Stimulated activated memory B cell treated with anti-CD40 and anti-IgM and Interleukin-4, amounts not matched to agents 10 μg/mL and 1 μg/mL and 100 μg/mL, for 72 hours (primary cell): ENCODE measurements at places on chromosomes 11 and 22.
A peak's percentile ranks its signal among the peaks of the same experiment; 100 is the strongest.

GRCh38 chr11:119377112-119377901 is 4.2 kb downstream of the USP2 start:
- no peak for ATAC-seq

DNA sequence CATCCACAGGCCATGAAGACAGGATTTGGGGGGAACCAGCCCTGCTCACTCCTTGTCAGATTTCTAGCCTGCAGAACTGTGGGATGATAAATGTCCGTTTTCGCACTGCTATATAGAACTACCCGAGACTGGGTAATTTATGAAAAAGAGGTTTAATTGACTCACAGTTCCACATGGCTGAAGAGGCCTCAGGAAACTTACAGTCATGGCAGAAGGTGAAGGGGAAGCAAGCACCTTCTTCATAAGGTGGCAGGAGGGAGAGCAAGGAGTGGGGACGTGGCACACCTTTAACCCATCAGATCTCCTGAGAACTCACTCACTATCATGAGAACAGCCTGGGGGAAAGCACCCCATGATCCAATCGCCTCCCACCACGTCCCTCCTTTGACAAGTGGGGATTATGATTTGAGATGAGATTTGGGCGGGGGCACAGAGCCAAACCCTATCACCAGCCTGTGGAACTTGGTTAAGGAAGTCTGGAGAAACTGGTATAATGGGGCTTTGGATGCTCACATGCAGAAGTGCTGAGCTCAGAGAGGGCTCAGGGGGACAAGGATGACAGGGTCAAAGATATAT is 50.7 kb downstream of the MYEOV start:
- no peak for ATAC-seq

- ATAC-seq = no peak
Measured at GRCh38 chr22:37870273-37870672, 21.1 kb downstream of the EIF3L start.

GRCh38 chr22:40366068-40366467 is 4.3 kb upstream of the SGSM3 start:
- no peak for ATAC-seq

DNA sequence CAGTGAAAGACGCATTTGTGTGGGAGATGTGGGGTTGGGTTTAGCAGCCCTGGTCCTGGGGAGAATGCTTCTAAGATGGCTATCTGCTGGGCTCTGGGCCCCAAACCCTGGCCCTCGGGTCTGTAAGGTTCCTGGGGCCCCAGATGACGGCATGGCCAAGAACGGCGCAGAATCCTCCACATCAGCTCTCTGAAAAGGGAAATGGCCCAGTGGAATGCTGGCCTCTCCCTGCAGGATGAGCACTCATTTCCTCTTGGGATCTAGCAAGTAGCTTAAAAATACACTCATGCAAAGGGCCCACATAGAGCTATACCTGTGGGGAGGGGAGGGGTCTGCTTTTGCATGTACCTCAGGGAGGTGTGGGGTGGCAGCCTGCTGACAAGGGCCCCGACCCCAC is 37.5 kb upstream of the LINC01488 start:
- ATAC-seq = no peak

DNA sequence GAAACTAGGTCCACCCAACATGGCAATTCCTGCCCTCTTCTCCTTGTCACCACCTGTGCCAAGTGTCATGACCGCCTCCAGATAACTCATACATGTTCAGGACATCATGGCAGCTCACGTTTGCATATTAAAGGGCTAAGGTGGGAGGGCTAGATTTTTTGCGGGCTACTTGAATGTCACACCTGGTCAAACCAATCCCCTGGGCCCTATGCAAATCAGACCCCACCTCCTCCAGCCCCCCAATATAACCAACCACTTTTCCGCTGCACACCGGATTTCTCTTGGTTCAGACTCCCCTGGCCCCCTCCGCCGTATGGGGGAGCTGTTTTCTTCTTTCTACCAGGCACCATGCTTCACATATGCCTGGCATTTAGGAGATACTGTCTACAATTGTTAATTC is 12.6 kb downstream of the UPB1 start:
- peak; percentile 42 for ATAC-seq

GRCh38 chr11:121636800-121637176 is 184.0 kb upstream of the SORL1-AS1 start:
- no peak for ATAC-seq

GRCh38 chr11:120832481-120833238 is 191.2 kb upstream of the TBCEL start:
- ATAC-seq = peak; percentile 9

DNA sequence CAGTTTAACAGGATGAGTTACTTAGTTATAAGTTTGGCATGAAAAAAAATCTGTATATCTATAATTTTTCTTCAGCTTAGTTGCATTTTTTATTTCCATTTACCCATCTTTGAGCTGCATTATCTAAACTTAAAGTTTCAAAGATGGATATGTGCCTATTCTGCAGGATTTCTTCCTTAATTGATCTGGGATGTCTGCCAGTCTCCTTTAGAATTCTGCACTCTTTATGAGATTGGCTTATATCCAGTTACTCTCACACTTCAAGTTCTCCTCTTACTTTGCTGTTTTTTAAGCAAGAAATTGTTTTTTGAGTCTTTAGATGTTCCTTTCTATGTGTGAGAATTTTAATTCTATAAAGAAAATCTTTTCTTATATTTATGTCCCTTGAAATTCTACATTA is 5.1 kb upstream of the PDGFD start:
- ATAC-seq = no peak

DNA sequence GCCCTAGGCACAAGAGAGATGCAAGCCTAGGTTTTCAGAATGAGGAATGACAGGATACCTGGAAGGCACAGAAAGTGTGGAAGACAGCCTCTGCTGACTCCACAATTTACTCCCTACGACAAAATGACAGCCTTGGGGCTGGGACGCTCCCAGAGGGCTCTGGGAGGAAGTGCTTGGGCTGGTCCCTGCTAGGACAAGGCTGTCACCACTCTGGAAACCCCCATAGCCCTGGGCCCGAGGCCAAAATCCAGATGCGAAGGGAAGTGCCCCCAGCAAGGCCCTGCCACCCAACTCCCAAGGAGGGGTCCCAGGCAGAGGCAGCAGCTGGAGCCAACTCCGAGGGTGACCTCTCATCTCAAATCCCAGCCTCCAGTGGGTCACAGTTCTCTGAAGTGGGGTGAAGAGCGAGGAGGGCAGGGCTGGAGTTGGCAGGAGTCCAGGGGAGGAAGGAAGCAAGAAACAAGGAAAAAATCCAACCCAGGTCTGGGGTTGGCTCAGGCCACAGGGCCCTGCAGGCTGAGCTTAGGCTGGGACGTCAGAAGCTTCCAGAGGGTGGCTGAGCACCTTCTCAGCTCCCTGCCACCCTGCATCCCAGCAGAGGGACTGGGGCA is 6.3 kb upstream of the CDC42EP2 start:
- peak; percentile 22 for ATAC-seq

GRCh38 chr11:4393858-4394223 is 339 bp upstream of the TRIM21 start:
- peak; percentile 11 for ATAC-seq

DNA sequence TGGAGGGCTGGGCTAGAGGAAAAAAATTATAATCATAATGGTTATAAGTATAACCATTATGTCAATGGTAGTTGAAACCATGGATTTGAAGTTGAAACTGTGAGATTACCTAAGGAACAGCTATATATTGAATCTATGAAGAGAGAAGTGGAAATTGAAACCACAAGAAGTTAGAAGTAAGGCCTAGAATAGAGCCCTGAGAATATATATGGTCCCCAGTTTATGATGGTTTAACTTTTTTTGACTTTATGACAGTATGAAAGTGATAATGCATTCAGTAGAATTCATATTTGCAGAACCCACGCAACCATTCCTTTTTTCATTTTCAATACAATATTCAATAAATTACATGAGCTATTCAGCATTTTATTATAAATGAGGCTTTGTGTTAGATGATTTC is 15.0 kb downstream of the AASDHPPT start:
- no peak for ATAC-seq

DNA sequence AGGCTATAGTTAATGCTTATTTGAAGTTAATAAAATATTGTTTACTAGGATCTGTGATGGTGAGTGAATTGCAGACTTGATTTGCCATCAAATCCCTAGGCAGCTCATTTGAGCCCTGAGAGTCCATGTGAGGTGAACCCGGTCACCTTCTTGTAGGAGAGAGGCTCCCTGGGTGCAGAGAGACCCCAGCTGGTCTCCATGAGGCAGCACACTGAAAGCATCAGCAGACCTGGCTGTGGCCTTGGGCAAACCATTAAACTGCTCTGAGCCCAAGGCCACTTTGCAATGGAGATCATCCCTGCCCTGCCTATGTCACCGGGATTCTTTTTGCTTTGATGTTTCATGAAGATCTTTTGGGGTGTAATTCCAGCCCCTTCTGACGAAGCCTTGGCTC is 125.2 kb downstream of the MICAL2 start:
- ATAC-seq = no peak

DNA sequence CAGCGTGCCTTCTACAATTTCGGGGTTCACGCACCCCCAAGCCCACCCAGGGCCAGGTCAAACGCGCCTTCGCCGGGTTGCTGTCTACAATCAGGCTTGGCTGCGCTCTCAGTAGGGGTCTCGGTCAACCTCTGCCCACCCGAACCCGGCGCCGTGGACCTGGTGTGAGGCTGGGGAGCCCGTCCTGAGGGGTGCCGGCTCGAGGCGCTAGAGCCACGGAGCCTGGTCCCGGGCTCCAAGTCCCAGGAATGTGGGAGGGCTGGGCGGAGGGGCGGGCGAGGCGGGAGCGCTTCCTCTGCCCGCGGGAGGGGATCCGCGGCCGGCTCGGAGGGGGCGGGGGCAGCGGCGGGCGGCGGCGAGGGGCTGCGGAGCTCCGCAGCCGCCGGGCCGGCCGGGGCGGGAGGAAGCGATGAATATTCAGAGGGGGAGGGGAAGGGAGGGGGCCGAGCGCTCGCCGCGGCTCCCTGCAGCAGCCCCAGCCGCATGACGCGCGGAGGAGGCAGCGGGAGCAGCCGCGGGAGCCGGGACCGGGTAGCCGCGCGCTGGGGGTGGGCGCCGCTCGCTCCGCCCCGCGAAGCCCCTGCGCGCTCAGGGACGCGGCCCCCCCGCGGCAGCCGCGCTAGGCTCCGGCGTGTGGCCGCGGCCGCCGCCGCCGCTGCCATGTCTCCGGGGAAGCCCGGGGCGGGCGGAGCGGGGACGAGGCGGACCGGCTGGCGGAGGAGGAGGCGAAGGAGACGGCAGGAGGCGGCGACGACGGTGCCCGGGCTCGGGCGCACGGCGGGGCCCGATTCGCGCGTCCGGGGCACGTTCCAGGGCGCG is at the start of gene PTPRJ:
Gene PTPRJ (plus strand): TSS at position 472 of the 819 bp plus-strand sequence. CDS start 354 bp downstream, outside the sequence.
- ATAC-seq = peak; percentile 78

GRCh38 chr11:110374921-110375320 is 54.8 kb upstream of the FDX1 start:
- no peak for ATAC-seq

GRCh38 chr22:23498811-23499798 is 81.0 kb downstream of the IGLL1 start:
- ATAC-seq = no peak

GRCh38 chr22:24005201-24005600 is at the start of gene GSTT4:
Gene GSTT4 (minus strand): TSS chr22:24005453. CDS start chr22:24005356, 97 bp downstream.
- ATAC-seq = no peak

DNA sequence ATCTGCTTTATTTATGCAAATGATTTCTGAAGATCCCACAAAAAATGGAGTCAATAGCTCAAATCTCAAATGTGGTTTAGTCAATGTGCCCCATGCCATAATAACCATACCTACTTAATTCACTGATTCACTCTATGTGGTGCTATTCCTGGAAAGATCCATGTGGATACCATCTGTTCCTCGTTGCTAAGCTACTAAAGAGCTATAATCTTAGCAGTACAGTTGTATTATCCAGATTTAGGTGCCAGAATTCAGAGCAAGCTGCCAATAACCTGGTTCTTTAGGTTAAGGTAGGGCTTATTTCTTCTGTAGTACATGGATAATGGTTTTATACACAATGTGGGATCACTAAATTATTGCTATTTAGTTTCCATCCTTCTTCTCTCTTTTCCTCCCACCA is 974.7 kb upstream of the CCDC90B start:
- ATAC-seq = no peak

DNA sequence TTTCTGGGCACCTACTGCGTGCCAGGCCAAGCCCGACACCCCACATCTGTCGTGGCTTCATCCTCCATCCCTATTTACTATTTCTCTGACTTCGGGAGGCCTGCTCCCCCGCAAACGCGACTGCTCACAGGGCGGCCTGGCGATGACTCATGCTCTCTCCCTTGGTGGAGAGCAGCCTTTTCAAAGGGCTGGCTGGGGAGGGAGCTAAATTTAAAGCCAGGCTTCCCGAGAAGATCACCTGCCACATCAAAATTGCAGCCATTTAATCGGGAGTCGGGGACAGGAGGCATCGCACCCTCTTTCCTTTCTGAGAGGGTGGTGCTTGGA is 24.9 kb upstream of the SHISAL1 start:
- no peak for ATAC-seq

- ATAC-seq = no peak
Measured at GRCh38 chr11:74819400-74819799, 70.8 kb downstream of the RNF169 start.

- no peak for ATAC-seq
Measured at GRCh38 chr11:42625757-42626665, 685.8 kb upstream of the API5 start.

GRCh38 chr11:64771861-64772260 is 6.5 kb downstream of the SF1 start:
- ATAC-seq = peak; percentile 94

GRCh38 chr11:27858866-27859265 is 158.6 kb upstream of the BDNF start:
- ATAC-seq = no peak

DNA sequence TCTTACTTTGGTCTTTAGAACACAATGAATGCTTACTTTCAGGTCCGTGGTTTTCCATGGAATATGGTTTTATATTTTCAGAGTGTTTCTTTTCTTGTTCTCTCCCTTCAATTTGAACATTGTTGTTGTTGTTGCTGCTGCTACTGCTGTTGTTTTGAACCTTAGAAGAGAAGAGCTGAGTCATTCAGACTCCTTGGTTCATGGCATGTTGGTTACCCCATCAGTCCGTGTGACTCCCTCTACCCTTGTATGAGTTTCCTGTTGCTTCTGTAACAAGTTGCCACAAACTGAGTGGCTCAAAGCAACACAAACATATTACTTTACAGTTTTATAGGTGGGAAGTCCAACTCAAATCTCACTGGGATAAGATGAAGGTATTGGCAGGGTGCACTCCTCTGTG is 511.0 kb downstream of the INSC start:
- no peak for ATAC-seq
